ENCODE measurements at places on chromosomes 6 and 20. TPM values are rescaled to one million over a fixed set of nuclear protein-coding genes. Genes with fewer than 3 reads are reported as not detected.

DNA sequence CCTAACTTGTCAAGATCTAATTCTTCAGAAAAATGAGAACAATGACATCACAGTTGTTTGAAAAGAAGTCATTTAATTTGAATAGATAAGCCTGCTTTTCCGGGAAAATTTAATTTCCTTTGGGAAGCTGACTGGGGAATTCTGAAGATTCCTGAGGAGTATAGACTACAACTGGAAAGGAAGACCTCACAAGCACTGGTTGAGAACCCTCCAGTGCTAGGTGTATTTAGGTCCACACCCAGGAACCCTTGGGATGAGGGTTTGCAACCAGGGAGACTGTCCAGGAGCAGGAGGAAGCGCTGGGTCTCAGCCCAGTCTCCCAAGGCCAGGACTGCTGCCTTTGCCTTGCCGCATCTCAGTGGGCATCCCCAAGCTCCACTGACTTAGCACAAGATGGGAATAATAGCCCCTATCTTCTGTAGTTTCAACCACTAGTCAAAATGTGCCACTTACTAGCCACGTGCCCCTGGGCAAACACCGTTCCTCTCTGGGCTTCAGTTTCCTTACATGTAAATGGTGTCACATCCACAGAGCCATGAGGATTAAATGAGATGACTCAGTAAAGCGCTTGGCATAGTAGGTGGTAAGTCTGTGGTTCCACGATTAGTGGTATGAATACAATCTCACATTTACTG, 6.9 kb upstream of the CD93 start:
- H3K4me3 ChIP-seq: no peak overlapping the region
- no peaks in the 10 kb centered on the region for H3K36me3 ChIP-seq
- H3K27ac ChIP-seq: no peak overlapping the region
- no peaks in the 10 kb centered on the region for H3K4me1 ChIP-seq

DNA sequence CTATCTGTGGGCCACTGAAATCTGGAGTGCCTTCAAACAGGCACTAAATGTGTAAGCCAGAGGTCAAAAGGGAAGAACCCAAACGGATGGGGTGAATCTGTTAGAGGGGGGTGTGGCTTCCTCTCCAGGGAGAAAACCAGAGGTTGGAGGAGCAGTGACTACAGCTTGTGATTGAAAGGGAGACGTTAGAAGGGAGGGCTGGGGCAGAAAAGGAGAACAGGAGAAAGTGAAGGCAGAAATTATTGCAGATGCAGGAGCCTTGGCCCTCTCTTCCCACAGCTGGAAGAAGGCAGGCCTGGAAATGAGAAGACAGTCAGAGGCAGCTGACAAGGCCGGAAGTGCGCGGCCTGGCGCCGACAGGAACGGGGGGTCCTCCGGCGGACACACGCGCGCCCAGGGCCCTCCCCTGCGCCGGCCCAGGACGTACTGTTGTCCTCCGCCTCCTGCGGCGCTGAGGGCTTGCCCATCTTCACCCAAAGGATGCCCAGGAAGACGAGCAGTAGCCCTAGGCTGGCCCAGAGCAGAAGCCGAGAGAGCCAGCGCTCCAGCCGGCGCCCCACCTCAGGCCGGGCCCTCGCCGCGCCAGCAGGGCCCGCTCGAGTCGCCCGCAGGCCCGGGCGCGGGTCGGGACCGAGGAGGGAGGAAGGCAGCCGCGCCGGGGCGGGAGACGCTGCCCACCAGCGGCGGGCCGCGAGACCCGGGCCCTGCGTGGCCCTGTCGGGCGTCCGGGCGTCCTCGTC, 806 bp downstream of the LEMD2 start:
- H3K27ac ChIP-seq: peak overlapping the region; percentile 97
- peaks cover 14% of the 10 kb centered on the region for H3K36me3 ChIP-seq

DNA sequence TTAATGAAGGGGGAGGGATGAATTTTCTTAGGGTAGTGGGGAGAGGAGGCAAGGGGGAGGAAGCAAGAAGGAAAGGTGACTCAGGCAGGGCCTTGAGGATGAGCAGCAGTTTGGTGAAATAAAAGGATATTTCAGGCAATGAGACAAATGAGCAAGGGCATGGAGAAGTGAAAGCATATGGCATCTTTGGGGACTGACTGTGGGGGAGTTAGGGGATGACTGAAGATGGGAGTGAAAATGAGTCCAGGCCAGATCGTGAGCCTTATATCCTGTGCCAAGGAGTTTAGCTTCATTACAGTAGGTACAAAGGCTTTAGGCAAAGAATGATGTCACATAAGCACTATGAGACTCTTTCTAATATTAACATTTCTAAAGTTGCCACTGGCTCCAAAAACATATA, 51.9 kb downstream of the ILRUN start:
- H3K27ac ChIP-seq: peak overlapping the region; percentile 59
- H3K4me1 ChIP-seq: peaks cover 10% of the 10 kb centered on the region
- no peak for DNase-seq
- no peak overlapping the region for H3K4me3 ChIP-seq

DNA sequence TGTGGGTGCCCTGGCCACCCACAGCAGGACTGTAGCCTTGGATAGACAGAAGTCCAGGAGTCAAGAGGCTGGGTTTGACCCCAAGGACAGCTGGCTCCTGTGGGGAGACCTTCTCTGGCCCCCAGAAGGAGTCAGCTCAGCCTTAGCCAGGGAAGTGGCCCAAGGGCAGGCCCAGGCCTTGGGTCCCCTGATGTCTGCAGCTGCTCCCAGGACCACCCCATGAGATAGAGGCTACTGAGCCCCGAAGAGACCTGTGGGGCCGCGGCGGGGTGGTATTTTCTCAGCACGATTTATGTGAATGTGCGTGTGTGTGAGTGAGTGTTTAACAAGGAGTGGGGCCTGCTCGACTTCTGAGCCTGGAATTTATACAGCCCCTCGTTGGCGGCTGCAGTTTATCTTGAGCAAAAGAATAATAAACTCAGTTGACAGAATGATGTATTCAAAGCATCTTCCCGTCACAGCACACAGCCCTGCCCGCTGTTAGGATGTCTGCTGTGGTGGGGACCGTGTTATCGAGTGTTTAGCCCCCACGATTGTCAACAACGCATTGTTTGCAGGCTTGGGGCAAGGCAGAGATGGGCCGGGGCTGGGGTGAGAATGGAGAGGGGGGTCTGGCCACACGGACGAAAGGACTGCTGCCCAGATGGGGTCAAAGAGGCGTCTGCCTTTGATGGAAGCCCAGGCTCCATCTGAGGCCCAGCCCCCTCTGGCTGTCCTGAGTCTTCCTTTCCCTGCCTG, 163.3 kb downstream of the VEGFA start:
- H3K27ac ChIP-seq: no peak overlapping the region
- no peaks in the 10 kb centered on the region for H3K36me3 ChIP-seq
- DNase-seq: peak; percentile 11
- no peak overlapping the region for H3K4me3 ChIP-seq
- H3K27me3 ChIP-seq: peaks cover 2% of the 10 kb centered on the region

DNA sequence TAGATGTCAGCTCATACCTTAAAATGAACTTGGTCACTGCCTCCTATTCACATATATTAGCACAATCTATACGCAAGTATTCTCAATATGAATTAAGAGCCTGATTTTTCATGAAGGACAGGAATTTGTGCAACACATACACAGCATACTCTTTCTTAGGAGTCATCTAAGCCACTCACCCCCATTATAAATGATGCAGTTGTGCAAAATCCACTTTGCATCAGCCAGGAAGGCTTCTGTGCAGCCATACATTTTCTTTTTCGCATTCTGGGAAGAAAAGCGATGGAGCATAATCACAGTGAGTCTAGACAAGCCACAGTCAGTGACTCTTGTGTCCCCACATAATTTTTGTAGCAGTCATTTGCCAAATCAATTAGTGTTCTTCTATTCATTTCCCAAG, 66.5 kb downstream of the ZMYND8 start:
- H3K27ac ChIP-seq: peak overlapping the region; percentile 11
- H3K4me3 ChIP-seq: no peak overlapping the region
- no peaks in the 10 kb centered on the region for H3K27me3 ChIP-seq
- H3K36me3 ChIP-seq: peaks cover 47% of the 10 kb centered on the region
- H3K4me1 ChIP-seq: peaks cover 8% of the 10 kb centered on the region

Gene NOX3
- not detected for total RNA-seq

- peaks cover 10% of the 10 kb centered on the region for H3K27me3 ChIP-seq
- H3K4me3 ChIP-seq: no peak overlapping the region
- no peak overlapping the region for H3K27ac ChIP-seq
- DNase-seq: peak; percentile 38
- no peaks in the 10 kb centered on the region for H3K36me3 ChIP-seq
These were observed 3.6 kb upstream of the HINT3 start for GRCh38 chr6:125952764-125953501.

DNA sequence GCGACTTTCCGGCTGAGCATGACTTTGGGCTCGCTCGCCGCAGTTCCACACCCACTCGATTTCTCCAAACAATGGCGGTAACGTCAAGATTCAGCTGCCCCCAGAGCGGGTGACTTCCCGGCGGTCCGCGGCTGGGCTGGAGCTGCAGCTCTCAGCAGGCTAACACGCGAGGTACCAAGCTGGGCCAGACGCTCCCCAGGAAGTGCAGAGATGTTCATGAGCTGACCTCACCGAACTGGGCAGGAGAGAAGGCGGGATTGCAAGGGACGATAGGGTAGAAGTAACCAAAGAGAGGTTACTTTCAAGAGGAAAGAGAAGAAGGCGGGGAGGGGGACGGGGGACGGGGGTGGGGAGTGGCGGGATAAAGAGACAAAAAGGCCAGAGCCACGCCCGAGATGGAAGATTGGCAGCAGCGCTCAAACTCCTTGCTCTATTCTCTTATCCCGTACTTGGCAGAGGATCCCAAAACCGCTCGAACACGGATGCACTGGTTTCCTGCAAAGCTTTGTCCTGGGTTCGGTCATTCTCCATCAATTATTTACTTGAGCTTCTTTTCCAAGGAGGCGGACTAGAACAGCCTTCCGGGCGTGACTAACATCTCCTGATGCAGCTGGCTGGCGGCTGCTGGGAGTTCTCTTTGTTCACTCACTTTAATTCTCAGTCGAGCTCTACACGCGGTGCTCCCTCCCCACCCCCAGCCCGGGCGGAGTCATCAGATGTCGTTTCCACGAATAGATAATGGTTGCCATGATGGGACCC, at the start of gene MTCL3:
Gene MTCL3 (minus strand): TSS at position 626 of the 759 bp plus-strand sequence.
- H3K27ac ChIP-seq: no peak within 1 kb of the TSS
- peaks cover 29% of the 10 kb centered on the region for H3K4me1 ChIP-seq
- peaks cover 2% of the 10 kb centered on the region for H3K36me3 ChIP-seq
- H3K27me3 ChIP-seq: peaks cover 40% of the 10 kb centered on the region

Gene FGD2
- total RNA-seq: 9.8 TPM

Gene LRRC73
- 0.33 TPM for total RNA-seq

Gene FAM83D
- 15.4 TPM for total RNA-seq

DNA sequence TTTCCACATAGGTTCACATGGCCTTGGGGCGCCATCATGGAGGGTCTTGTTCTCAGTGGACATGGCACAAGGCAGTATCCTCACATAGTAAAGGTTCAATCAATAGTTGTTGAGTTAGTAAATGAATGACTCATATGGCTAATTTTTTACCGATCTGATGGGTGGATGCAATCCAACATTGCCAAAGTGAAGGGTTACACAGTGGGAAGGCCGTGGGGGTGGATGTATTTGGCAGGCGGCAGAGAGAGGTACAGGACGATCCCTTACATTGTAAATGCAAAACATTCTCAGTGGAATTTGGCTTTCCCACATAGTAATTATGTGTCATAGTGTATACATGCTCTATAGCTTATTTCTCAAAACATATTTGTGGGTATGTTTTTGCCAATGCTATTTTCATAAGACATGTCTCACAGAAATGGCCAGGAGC, 21.0 kb upstream of the PDE7B start:
- no peak overlapping the region for H3K27ac ChIP-seq
- peaks cover 2% of the 10 kb centered on the region for H3K27me3 ChIP-seq
- no peak overlapping the region for H3K4me3 ChIP-seq
- H3K36me3 ChIP-seq: peaks cover 4% of the 10 kb centered on the region
- no peak for DNase-seq
- peaks cover 1% of the 10 kb centered on the region for H3K4me1 ChIP-seq

DNA sequence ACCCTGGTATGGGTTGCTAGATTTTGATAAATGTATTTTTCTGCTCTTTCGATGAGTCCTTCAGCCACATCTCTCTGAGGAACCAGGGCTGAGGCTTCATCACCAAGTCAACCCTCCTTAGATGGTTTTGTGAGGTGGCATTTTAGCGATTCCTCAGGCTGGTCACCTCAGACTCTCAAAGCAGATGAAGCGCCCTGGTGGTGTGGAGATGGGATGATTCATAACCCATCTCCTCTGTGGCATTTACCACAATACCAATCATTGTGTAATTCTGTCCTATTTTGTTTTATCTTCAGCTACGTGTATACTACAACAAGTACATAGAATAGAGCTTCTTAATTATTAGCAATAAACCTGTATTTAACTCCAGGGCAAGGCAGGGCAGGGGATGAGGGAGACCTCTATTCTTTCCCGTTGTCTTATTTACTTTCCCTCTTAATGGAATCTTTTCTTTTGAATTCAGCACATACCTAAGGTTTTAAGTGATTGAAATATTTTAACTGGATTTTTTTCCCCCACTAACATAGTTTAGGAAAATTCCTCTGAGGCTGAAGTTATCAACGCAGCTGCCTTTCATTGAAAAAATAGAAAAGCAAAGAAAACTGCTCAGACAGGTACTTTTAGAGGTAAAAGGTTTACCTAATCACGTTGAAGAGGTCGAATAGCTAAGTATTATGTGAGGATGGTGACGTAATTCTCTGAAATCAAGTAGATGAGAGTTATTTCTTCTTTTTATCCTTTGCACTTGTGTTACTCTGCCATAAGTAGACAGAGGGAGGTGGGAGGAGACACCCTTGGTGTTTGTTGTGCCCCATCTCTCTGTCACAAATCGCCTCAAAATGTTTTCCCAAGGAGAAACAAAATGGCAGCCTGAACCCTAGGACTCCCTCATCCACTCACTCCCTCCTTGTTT, 57.4 kb upstream of the EDN3 start:
- peaks cover 8% of the 10 kb centered on the region for H3K4me1 ChIP-seq
- no peak for DNase-seq
- no peak overlapping the region for H3K4me3 ChIP-seq
- H3K27ac ChIP-seq: no peak overlapping the region

GRCh38 chr6:140845701-140846100, 1287.0 kb upstream of the GJE1 start:
- no peaks in the 10 kb centered on the region for H3K4me1 ChIP-seq
- no peak overlapping the region for H3K27ac ChIP-seq
- H3K4me3 ChIP-seq: no peak overlapping the region
- no peaks in the 10 kb centered on the region for H3K27me3 ChIP-seq

DNA sequence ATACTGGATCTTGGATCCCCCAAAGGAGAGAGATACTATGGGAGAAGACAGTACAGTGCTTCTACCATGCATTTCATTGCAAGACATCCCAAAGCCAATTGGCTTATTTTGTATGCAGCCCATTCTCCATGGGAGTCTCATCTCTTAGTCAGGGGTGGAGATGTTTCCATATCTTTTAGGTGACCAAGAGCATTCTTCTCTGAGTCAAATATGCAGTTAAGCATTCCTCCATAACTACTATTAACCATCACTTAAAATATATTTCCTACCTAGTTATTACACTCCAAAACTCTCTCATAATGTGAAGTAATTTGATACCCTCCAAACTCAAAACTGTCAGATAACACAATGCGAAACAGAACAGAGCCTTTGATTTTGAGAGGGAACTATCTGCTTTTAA, 542.6 kb downstream of the HDGFL1 start:
- H3K4me1 ChIP-seq: no peaks in the 10 kb centered on the region
- no peak overlapping the region for H3K27ac ChIP-seq
- no peak for DNase-seq
- H3K27me3 ChIP-seq: no peaks in the 10 kb centered on the region
- no peak overlapping the region for H3K4me3 ChIP-seq

Gene ARFGEF3
- 0.30 TPM for total RNA-seq

Gene TSPO2
- total RNA-seq: not detected

Gene LINC00237
- total RNA-seq: not detected

- H3K27ac ChIP-seq: no peak overlapping the region
- H3K4me1 ChIP-seq: no peaks in the 10 kb centered on the region
- H3K36me3 ChIP-seq: peaks cover 2% of the 10 kb centered on the region
- DNase-seq: no peak
- H3K27me3 ChIP-seq: peaks cover 2% of the 10 kb centered on the region
- H3K4me3 ChIP-seq: no peak overlapping the region
These were observed 233.5 kb upstream of the SGK1 start for GRCh38 chr6:134551245-134551960.
